ENCODE measurements at places on chromosomes 16 and 17.

- no peak for DNase-seq
Measured at GRCh38 chr17:34850023-34850422, 111.2 kb downstream of the CCT6B start.

- no peak for DNase-seq
Measured at GRCh38 chr17:35255316-35255715, 12.4 kb downstream of the SLFN5 start.

DNA sequence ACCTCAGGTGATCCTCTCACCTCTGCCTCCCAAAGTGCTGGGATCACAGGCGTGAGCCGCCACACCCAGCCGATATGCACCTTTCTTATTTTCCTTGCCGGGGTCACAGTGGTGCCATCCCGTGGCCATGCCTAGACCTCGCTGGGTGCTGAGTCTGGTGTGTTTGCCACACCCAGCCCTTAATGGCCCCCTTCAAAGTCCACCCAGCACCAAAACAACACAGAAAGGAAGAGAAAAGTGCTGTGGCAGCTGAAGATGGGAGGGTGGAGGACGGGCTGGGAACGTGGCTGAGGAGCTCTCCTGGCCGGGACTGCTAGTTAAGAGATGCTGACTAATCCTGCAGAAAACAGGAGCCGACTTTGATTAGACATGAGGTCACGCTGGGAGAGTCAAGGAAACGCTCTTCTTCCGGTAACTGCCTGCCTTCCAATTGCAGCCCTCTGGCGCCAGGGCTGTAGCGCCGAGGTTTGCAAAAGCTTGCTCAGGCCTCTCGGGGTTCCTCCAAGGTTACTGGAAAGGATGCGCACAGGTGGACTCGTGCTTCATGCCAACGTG, 10.9 kb downstream of the SLC43A2 start:
- peak; percentile 85 for DNase-seq

DNA sequence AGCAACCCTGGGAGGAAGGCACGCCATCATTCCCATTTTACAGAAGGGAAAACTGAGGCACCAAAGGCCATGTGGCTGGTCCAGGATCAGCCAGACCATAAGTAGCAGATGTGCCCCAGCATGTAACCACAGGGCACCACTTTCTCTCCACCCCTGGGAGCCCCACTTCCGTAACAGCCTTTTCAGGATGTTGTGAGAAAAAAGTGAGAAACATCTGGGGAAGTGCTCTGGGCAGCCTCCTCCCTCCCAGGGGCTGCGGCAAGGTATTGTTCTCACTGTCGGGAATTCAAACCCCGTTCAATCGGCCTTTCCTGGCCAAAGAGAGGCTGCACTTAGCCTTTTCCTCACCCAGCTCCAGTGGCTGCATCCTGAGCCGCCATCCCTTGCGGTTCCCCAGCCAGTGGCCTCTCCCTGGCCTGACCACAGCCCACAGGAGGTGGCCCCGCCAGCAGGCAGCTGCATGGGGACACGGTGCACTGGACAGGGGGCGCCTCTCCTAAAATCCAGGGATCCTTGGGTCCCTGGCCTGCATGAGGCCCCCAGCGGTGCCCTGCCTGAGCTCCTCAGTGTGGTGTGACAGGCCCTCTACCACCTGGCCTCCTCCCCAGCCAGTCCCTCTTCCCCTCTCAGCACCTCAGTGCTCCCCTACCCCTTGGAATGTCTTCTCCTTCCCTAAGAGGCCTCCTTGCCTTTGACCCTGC, 5.7 kb upstream of the CDH5 start:
- no peak for DNase-seq

DNA sequence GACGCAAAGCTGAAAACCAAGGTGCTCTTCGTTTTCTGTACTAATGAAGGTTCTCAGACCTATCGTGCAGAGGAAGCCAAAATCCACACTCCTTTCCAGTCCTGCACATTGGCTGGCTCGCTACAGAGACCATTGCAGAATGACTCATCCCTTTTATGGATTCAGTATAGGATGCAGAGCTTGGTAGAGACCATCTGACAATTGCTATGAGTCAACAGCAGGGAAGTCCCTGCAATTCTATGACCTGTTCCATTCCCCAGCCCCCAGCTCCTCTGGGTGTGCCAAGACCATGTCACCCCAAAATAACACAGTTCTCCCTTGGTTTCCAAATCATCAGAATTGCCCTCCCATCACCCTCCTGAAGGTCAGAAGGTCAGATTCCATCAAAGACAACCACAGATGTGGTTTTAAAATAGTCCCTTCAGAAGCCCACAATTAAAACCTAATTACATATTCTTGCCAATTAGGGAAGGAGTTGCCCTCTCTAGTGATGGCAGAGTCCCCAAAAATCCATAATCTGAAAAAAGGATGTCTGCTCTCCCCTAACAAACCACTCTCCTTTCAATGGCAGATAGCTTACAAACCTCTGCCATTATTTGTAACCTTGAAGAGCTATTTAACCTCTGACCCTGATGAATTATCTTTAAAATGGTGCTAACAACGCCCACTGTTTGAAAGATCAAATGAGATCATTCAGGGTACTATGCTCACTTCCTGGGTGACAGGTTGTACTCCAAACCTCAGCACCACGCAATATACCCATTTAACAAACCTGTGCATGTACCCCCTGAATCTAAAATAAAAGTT, 108.2 kb upstream of the RBBP6 start:
- DNase-seq: peak; percentile 28

GRCh38 chr17:13002761-13003453, 14.9 kb downstream of the ELAC2 start:
- peak; percentile 67 for DNase-seq

GRCh38 chr16:66751053-66751302, 431 bp downstream of the DYNC1LI2 start:
- DNase-seq: peak; percentile 22

DNA sequence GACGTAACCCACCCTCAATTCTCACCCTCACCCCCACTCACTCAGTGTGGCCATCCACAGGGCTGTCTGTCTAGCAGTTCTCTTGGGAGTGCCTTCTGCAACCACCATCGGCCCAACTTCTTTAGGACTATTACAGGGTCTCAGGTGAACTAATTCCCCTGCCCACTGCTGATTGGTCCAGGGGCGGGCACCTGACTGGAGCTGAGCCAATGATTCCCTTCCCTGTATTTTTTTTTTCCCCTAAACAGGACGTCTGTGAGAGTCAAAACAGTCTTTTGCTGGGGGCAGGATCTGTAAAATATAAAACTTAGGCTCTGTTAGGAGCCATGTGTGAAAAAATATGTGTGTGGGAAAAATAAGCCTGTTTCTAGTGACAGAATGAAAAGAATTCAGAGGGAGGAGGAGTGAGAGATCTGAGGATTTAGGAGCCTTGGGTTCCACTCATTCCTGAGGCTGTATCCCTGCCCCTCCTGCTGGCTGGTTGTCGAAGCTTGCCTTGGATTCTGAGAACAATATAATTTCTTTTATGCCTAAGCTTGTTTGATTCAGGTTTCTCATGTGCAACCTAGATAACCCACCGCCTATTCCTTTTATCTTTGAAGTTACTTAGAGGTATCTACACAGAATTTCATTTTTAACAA, 115.0 kb downstream of the SPACA3 start:
- no peak for DNase-seq

DNA sequence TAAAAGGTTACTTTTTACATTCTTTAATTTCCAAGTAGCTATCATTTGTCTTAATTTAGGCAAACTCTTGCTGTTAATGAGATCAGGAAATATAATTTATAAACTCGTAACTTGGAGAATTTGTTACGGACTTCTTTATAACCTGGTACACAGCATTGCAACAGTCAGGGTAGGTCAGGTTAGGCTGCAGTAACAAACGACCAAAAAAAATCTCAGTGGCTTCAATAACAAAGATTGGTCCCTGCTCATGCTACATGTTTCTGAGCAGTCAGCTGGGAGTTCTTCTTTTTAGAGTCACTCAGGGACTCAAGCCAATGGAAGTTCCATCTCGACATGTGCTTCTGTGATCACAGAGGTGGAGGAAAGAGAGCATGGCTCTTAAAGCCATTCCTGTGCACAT, 110.1 kb downstream of the USP31 start:
- DNase-seq: no peak

DNA sequence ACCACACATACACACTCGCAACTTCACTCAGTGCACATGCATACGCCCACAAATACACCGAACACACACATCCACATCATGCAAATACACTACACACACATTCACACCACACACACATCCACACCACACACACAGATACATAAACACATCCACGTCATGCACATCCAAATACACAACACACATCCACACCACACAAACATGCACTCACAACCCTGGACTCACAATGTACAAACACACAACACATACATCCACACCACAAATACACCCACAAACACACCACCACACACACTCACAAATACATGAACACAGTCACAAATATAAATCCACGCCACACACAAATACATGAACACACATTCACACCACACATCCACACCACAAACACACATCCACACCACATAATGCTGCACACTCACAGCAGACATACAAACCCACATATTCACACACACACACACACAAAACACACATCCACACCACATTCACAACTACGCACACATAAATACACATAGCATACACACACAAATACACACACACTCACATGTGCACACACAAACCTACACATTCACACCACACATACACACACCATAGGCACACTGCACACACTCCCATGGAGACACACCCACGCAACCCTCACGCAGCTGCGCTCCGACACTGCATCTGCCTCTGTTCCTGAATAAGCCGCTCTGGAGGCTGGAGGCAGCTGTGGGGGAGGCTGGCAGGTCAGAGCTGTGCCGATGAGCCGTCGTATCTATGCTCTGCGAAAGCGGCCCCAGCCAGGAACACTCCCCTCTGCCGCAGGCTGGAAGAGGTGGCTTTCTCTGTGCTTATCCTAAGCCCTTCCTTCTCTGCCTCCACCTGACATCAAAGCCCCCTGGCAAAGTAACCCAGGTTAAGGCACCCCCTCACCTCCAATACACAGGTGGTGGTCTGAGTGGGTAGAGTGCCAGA, 141.8 kb downstream of the GRIN2A start:
- DNase-seq: no peak

DNA sequence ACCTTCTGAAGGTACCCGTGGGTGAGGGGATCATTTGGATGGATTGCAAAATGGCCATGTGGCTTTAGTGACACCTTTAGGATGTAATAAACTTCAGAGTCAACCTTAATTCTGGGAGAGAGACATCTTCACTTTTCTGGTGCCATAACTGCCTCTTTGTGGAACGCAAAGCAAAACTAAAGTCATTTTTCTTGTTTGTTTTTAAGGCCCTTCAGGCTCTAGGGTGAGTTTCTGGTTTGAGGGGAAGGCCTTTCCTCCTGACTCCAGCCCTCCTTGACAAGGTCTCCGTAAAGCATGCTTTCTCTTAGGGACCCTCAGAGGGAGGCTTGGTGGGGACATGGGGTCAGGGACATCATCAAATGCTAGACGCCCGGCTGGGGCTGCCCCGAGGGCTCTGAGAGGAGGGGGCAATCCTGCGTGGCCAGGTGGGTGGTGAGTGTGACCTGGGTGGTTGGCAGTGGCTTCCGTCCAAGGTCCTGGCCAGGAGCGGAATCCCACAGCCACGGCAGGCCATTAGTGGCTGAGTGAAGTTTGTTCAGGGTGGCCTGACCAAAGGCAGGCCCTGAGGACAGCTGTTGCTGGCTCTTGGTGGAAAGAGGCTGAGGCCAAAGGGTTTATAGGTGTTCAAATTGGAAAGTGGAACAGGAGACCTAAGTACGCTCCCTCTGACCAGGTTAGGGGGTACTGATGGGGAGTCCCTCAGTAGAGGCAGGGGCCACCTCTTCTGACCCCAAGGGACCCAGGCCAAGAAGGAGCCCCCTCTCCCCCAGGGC, 112.2 kb downstream of the METRNL start:
- DNase-seq: no peak

DNA sequence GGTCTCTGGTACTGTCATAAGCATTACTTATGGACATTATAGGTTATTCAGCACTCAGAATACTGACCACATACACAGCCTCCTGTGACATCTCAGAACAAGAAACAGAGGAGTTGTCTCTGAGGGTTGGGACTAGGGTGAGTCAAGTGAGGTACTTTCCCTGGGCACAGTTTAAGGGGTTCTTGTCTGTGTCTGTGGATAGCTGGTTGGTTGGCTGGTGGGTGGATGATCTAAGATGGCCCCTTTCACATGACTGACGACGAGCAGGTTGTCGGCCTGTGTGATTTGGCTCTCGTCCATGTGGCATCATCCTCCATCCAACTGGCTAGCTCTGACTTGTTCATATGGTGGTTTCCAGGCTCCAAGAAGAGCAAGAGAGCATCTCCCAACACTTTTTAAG, 163.9 kb downstream of the PRKCB start:
- no peak for DNase-seq

- DNase-seq: no peak
Measured at GRCh38 chr17:76107509-76107908, 3.9 kb upstream of the EXOC7 start.

GRCh38 chr17:81488276-81488860, 24.2 kb downstream of the ACTG1 start:
- peak; percentile 7 for DNase-seq

- no peak for DNase-seq
Measured at GRCh38 chr16:86540894-86541293, 14.1 kb downstream of the MTHFSD start.

GRCh38 chr17:78900816-78901215, 2.2 kb downstream of the CEP295NL start:
- no peak for DNase-seq

- DNase-seq: no peak
Measured at GRCh38 chr16:3578610-3579551, 1.7 kb upstream of the NLRC3 start.

DNA sequence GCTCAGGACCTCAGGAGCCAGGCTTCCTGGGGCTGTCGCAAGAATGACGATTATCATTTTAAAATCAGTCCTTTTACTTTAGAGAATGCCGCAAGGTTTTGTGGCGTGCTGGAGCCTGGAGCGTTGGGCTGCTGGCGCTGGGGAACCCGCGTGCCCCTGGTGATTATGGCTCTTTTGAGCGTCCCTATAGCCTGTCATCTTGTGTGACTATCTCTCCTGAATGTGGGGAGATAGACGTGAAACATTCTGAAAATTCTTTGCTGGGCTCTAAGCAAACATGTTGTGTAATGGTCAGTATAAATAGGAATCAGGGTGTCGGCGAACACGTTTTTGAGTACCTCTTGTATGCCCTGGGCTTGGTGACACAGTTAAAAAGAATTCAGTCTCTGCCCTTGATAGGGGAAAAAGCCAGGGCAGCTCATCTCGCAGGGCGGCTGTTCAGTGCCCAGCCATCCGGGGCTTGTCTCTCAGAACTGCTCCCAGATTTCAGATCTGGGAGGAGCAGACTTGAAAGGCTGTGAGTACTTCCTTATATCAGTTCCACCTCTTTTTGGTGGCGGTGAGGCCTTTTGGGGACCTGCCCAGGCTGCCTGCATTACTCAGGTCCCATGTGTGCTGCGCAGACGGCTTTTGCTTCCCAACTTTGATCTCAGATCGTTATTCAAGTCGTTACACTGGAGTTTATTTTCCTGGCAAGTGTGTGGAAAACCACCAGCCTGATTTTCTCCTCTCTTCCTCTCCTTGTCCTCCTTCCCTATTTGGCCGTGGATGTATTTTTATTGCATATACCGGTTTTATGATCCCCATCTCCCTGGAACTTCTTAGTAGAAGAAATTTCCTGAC, 973 bp downstream of the SLC7A6 start:
- peak; percentile 94 for DNase-seq

Measured in kidney tubule cell (primary cell).